Posterior cingulate gyrus (tissue), 11 donors: ENCODE measurements at places on chromosomes 3 and 15.
A peak's percentile ranks its signal among the peaks of the same experiment; 100 is the strongest.

GRCh38 chr3:108102420-108103039, 11.7 kb upstream of the CD47 start:
- no peak for DNase-seq

DNA sequence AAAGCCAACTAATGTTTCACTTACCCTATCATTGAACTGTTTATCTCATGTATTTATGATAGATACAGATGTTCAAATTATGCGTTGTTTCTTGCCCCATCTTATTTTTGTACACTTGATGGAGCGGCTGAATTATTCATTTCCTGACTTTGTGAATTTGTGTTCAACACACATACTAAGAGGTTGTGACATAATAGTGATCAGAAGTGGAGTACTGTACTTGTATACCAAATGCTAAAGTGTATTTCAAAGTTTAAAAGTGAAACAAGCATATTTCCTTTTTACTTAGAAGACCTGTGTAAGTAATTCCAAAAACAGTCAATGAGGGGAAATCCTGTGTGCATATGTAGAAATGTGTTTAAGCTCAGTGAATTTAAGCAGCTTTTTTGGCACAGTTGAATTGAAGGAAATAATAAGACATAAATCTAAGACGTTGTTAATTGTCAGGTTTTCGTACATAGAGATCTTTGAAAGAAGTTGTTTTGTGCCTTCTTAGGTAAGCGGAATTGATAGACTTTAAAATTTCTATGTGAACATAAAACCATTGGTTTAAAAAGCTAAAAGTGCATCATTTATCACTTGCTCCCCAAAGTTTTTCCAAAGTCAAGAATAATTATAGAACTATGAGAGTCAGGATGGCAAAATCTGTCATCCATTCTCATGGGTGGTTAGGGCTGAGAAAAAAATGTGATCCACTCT, 1.9 kb downstream of the NFKBIZ start:
- DNase-seq, result no peak

- no peak for DNase-seq
Observed at GRCh38 chr3:14862661-14863230, 44.0 kb downstream of the FGD5 start.

DNA sequence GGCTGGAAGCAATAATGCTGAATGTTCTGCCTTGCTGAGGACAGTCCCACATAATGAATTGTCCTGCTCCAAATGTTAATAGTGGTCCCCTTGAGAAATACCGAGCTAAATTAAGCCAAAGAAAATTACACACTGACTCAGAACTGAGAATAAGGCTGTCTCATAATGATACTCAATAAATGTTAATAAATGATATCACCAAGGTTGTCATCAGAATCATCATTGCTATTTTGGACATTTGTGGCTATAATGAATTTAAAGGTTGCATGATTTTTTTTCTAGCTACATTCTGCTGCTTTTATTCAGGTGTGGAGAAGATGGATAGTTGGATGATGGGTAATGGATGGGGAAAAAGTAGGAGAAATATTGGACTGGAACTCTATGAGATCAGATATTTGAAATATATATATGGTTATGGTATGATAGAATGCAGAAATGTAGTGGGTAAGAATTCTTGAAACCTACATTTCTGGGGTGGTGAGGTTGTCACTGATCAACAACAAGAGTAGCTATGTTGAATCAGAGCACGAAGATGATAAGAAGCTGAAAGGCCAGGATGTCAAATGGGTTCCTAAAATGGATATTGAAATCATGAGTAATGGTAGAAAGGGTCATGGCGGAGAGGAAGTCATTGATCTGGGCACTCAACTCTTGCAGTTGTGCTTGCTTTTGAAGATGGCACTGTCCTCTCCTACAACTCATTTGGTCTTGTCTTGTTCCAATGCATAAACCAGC, 12.8 kb downstream of the CHST2 start:
- no peak for DNase-seq

DNA sequence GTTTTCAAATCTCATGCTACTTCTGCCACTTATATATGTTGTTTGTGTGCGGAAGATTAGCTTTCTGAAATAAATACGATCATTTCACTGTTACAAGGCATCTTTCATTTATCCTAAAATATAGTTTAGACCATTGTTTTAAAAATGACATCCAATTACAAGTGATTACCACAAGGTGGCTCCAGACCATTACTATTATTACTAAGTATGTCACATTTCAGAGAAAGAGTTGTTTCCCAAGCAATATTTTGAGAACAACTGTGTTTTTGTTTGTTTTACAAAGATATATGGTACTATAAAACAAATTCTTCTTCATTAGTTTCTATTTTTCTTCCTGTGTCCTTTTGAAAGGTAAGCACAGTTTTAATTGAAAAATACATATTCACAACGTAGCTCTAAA, 136.0 kb upstream of the RAP2B start:
- no peak for DNase-seq

DNA sequence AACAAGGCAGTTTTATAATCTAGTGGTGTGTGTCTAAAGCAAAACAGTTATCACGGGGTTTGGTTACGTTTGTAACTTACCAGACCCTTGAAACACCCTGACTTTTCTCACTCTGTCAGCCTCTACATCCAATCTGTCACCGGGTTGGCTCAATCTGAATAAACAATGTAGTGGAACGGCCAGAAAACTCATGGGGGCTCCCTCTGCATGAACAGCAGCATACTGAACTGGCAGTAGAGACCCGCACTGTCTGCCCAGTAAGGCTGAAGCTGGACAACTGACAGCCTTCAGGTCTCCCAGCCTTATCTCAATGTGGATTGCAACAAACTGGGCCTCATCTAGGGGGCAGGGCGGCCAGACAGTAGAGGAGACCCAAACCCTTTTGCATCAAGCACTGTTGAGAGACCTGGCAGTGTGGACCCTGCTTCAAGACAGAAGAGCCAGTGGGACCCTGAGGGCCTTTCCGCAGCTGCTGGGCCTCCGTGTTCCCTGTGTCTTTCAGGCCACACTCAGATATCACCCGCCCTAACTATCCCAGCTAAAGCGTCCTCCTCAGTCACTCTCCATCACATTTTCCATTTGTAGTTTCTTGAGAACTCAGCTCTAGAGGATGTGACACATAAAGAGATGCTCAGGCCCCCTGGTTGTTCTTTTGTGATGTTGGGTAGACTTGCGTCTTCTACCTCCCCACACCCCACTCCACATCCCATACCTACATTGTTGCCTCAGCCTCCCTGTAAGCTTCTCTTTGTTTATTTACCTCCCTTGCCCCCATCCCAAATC, 181.2 kb upstream of the NR2E3 start:
- no peak for DNase-seq

DNA sequence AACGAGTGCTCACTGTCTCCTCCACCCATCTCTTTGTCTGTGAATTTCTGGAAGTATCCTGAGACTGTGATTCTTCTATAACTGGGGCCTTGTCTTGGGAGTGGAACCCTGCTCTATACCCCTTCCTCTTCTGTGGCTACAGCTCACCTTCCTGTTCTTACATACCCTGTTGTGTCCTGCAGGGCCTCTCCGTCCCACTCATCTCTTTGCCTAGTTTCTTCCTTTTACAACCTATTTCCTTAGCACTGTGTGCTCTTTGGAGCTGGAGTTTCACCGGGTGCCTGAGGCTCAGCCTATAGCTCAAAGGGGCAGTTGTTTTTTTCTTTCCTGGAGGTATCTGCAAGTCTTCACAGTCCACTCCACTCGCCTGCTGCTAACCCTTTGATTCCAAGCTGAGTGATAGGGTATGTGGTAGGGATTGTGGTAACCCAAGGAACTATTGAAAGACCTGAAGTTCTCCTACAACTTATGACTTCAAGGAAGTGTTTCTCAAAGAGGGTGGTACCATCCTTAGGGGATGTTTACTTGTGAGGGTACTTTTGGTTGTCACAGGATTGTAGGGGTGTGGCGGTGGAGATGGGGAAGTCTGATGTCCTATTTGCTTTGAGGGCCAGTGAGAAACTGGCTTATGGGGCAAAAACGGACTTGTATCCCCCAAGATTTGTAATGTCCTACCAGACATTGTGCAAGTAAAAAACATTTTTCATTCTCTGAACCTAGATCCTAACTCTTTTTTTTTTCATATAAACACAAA, 66.6 kb upstream of the ARL8B start:
- no peak for DNase-seq

DNA sequence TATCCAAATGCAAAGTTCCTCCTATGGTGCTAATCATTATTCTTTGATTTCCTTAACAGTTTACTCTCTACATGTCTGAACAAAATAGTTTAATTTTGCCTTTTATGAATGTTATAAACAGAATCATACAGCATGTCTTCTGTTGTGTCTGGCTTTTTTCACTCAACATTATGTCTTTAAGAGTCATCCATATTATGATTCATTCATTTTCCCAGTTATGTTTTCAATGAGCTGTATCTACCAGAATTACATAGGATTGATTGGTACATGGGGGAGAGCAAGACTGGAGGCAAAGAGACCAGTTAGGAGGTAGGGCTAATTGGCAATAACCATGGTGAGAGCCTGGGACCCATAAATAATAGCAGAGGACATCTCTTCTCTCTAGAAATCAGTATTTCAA, 16.6 kb upstream of the RAP2B start:
- no peak for DNase-seq

DNA sequence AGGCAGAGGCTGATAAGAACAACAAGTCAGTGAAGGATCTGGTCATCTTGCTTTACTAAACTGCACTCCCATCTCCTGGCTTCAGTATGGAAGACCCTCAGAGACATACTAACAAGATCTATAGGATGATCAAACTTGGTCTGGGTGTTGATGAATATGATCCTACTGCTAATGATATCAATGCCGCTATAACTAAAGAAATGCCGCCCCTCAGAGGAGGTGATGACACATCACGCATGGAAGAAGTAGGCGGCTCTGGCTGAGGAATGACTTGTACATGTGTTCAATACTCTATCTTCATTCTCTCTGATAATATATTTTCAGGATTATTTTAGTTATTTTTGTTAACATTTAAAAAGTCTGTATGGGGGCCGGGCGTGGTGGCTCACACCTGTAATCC, 17.5 kb upstream of the EIF2B5 start:
- DNase-seq, result no peak

- no peak for DNase-seq
Observed at GRCh38 chr15:73799466-73799865, 46.3 kb upstream of the INSYN1 start.

DNA sequence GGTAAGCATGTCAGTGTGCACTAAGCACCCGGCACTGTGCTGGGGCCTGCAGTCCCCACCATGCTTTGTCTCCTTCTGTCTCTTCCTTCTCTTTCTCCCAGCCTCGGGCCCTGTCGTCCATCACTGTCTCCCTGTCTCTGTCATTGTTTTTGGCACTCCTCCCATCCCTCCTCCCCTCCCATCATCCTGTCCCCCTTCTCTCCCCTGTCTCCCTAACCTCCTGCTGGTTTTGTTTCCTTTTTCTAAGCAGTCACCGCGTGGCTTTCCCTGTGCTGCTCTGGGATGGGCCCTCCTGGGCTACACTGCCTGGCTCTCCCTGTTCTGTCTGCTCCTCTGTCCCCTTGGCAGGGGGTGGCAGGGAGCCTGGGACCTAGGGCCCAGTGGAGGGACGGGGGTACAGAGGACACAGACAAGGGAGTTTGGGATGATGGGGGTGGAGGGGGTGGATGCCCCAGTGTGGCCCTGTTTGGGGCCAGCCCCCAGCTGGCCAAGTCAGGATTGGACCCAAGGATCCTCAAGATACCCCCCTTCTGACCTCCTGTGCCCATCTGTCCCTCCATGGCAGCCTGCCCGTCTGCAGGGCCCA, 5.7 kb downstream of the CHST13 start:
- DNase-seq, result no peak

- no peak for DNase-seq
Observed at GRCh38 chr3:28948685-28949084, 332.2 kb upstream of the RBMS3 start.

GRCh38 chr15:39846108-39846507, 63.5 kb upstream of the FSIP1 start:
- DNase-seq, result no peak

- DNase-seq, result no peak
Observed at GRCh38 chr3:58746758-58747157, 80.2 kb upstream of the FAM3D start.

- no peak for DNase-seq
Observed at GRCh38 chr3:150984066-150984465, 11.5 kb upstream of the CLRN1 start.

DNA sequence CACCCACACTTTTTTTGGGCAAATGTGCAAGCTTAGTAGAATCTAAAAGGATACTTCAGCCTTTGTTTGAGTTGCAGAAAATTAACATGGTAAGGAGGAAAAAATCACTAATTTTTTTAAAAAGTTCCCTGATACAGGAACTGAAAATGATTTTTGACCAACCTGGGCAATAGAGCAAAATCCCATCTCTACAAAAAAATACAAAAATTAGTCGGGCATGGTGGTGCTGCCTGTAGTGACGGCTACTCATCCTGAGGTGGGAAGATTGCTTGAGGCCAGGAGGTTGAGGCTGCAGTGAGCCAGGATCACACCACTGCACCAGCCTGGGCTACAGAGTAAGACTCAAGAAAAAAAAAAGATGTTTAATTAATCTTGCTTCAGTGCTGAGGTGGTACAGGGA, 10.6 kb upstream of the GABPB1 start:
- DNase-seq, result no peak

- peak; percentile 91 for DNase-seq
Observed at GRCh38 chr15:51681303-51681963, at the start of gene SCG3. SCG3 (plus strand) TSS chr15:51681503; CDS start chr15:51681756, 253 bp downstream.

- no peak for DNase-seq
Observed at GRCh38 chr15:57505949-57506391, 85.7 kb upstream of the MYZAP start.

DNA sequence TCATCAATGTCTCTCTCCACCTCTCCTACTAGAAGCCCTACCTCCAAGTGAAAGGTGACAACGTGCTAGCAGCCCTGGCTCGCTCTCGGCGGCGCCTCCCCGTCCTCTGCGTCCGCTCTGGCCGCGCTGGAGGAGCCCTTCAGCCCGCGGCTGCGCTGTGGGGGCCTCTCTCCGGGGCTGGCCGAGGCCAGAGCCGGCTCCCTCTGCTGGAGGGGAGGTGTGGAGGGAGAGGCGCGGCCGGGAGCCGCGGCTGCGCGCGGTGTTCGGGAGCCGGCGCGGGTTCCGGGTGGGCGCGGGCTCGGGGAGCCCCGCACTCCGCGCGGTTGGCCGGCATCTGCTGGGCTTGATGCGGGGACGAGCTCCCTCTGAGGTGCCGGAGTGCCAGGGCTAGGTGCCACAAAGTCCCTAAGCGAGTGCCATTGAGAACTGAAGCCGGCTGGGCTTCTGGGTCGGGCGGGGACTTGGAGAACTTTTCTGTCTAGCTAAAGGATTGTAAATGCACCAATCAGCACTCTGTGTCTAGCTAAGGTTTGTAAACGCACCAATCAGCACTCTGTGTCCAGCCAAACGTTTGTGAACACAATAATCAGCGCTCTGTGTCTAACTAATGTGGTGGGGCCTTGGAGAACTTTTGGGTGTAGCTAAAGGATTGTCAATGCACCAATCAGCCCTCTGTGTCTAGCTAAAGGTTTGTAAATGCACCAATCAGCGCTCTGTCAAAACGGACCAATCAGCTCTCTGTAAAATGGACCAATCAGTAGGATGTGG, 84.8 kb upstream of the ARRDC4 start:
- DNase-seq, result no peak

DNA sequence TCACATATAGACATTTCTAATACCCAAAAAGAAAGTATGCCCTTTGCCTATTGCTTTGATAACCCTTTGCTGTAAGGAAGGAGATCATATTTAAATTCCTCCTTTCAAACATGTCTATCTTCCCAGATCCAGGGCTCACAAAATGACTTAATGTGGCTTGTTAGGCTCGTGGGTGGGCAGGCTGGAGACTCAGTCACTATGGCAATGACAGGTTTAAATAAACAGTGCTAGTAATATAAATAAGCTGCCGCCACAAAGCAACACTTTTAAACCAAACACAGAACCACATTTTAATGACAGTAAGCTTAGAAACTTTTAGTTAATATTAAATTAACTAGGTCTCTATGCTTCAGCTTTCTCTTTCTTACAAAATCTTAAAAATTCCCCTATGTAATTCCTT, 616.0 kb upstream of the NAALADL2 start:
- DNase-seq, result no peak
